ENCODE measurements at places on chromosomes 5 and 9.
A peak's percentile ranks its signal among the peaks of the same experiment; 100 is the strongest.

DNA sequence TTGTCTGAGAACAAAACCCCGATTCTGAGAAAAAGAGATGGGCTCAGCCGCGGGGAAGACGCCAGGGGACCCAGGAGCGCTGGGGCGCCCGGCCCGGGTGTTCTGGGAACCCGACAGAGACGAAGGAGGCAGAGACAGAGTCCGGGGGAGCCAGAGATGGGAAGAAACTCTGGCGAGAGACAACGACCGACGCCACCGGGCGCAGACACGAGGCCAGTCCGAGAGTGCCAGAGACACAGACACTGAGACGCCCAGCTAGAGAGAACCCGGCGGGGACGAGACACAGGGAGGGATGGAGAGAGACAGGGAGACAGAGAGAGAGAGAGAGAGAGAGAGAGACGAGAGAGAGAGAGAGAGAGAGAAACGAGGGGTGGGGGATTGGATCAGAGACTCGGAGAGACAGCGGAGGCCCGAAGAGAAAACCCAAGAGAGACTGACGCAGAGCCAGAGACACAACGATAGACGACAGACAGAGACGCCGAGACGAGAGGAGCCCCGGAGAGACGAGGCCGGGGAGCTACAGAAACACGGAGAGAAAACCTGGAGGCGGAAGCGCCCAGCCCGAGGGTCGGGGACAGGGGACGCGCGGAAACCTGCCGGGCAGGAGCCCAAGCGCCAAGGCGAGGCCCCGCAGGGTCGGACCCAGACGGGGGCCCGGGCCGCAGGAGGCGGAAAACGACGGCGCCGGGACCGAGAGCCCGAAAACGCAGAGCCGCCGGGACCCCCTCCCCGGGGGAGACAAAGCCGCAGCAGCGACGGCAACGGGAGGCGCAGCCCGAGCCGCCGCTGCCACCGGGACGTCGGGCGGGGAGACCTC is 3.3 kb downstream of the NR5A1 start:
- no peak for DNase-seq

GRCh38 chr5:143106174-143106573 is 297.3 kb downstream of the NR3C1 start:
- peak; percentile 19 for DNase-seq

GRCh38 chr5:10319202-10319851 is 11.6 kb upstream of the CMBL start:
- DNase-seq, result no peak

GRCh38 chr9:105861972-105862371 is 167.6 kb downstream of the TMEM38B start:
- no peak for DNase-seq

DNA sequence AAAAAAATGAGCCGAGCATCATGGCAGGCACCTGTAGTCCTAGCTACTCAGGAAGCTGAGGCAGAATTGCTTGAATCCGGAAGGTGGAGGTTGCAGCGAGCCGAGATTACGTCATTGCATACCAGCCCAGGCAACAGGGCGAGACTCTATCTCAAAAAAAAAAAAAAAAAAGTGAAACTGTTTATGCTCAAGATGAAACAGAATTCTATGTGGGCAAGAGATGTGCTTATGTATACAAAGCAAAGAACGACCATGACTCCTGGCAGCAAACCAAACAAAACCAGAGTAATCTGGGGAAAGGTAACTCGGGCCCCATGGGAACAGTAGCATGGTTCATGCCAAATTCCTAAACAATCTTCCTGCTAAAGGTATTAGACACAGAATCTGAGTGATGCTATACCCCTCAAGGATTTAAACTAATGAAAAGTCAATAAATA is 32.6 kb upstream of the PLAC8L1 start:
- DNase-seq, result no peak

GRCh38 chr5:148179234-148179824 is 11.0 kb downstream of the SPINK14 start:
- DNase-seq, result peak; percentile 2

- DNase-seq, result peak; percentile 56
Measured at GRCh38 chr9:35071814-35072460, 488 bp downstream of the VCP start.

DNA sequence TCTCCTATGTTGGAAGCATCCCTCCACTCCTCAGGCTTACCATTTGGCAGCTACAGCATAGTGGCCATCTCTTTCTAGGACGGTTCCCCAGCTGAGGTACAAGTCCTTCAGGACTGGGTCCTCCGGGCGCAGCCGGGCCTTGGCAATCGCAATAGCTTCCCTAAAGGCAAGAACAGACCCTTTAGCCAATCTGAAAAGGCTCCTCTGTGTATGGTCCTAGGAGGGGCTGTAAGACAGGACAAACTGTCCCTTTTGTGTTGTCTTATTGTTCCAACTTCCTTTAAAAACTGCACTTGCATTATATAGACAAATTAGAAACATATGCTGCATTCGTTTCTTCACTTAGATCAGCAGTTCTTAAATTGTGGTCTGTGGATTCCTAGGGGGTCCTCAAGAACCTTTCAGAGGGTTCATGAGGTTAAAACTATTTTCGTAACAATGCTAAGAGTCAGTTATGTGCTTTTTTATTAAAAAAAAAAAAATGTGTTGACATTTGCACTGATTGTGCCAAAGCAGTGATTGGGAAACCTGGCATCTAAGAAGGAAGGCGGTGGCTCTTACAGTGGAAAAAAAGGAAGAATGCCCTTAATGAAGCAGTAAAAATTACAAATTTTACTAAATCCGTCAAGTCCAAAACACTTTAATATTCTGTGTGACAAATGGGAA is 38.7 kb downstream of the GEMIN5 start:
- no peak for DNase-seq

DNA sequence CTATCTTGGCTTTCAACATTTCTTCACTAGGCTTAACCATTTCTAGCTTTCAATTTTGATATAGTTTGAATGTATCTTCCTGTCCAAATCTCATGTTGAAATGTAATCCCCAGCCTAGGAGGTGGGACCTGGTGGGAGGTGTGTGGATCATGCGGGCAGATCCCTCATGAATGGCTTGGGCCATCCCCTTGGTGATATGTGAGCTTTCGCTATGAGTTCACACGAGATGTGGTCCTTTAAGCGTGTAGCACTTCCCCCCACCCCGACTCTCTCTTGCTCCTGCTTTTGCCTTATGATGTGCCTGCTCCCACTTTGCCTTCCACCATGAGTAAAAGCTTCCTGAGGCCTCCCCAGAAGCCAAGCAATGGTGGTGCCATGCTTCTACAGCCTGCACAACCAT is 40.6 kb downstream of the PHAX start:
- DNase-seq, result no peak

DNA sequence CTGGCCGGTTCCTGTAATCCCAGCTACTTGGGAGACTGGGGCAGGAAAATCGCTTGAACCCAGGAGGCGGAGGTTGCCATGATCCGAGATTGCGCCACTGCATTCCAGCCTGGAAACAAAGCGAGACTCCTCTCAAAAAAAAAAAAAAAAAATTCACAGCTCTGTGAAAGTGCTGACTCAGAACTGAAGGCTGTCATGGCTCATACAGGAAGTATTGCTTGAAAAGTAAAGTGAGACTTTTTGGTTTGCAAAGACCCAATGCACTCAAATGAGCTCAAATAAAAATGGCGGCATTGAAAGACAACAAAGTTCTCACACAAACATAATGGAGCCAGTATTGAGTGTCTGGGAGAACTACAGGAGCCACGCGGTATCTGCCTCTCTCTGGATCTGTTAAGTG is 202.1 kb downstream of the FBXL7 start:
- DNase-seq, result no peak

DNA sequence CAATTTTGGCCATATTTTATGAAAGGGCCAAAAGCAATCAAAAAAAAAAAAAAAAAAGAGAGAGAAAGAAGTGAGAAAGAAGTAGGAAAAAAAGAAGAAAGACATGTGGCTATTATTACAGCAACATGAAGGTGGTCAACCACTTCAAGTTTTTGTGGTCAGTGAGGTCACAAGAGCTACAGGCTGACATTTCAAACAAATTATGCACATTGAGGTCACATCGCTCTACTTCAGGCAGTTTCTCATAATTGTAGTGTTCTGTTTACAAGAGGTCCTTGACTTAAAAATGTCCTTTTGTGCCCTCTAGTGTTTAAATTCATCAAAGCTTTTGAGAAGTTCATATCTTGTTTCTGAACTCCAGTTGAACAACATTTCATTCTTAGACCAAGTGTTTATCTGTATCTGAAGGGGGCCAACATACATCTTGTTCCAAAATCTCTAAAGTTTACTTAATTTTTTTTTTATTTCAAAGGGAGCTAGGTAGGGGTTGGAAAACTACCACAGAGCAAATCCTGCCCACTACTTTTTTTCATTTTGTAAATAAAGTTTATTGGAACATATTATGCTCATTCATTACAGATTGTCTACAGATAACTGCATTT is 513.1 kb downstream of the PDE4D start:
- peak; percentile 34 for DNase-seq

- DNase-seq, result no peak
Measured at GRCh38 chr9:83403527-83404238, 134.5 kb downstream of the FRMD3 start.

GRCh38 chr5:14145435-14146334 is 2.5 kb downstream of the TRIO start:
- DNase-seq, result no peak

DNA sequence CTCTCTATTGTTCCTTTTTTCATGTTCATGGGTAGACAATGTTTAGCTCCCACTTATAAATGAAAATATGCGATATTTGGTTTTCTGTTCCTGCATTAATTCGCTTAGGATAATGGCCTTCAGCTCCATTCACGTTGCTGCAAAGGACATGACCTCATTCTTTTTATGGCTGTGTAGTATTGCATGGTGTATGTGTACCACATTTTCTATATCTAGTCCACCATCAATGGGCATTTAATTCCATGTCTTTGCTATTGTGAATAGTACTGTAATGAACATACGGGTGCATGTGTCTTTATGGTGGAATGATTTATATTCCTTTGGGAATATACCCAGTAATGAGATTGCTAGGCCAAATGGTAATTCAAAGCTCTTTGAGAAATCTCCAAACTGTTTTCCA is 392.0 kb downstream of the EFNA5 start:
- DNase-seq, result no peak

DNA sequence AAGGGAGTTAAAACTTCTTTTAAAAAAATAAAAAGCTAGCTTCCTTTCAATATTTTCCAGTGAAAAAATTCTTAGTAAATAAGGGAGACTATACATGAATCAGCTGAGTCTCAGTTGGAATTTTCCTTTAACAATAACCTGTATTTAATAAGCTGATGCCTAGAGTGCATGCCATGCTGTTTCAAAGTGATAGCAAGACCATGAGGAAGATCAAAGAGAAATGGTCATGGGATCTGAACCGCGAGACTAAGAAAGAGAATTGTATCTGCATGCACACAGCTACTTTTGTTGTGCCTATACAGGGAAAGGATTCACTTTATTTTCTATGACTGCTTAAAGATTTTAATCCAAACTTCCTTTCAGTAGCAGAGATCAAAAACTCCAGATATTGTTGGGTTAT is 2217.0 kb downstream of the MAT2B start:
- peak; percentile 59 for DNase-seq

DNA sequence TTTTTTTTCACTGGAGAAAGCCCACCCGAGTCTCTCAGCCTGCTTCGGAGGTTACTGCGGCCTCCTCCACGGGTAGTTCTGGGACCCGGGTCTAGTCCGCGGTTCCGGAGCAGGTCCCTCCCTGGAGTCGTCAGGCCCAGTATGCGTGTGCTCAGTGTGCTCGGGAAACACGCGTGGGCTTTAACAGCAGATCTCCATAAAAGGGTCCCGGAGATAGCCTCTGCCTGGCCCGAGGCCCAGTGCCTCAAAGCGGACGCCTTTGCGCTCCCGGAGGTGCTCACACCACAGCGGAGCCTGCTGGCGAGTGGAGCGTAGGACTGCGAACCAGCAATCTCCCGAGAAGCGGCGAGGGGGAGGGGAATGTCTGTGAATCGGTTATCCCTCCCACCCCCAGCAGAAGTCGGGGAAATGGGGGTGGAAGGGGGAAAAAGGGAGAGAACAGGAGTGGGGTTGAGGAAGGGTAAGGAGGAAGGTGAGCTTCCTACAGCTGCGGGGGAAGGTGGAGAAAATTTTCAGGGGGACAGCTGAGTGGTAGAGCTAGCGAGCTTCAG is 28.7 kb downstream of the CDKN2A start:
- DNase-seq, result no peak

GRCh38 chr9:93612796-93613154 is 36.4 kb downstream of the PHF2 start:
- no peak for DNase-seq

DNA sequence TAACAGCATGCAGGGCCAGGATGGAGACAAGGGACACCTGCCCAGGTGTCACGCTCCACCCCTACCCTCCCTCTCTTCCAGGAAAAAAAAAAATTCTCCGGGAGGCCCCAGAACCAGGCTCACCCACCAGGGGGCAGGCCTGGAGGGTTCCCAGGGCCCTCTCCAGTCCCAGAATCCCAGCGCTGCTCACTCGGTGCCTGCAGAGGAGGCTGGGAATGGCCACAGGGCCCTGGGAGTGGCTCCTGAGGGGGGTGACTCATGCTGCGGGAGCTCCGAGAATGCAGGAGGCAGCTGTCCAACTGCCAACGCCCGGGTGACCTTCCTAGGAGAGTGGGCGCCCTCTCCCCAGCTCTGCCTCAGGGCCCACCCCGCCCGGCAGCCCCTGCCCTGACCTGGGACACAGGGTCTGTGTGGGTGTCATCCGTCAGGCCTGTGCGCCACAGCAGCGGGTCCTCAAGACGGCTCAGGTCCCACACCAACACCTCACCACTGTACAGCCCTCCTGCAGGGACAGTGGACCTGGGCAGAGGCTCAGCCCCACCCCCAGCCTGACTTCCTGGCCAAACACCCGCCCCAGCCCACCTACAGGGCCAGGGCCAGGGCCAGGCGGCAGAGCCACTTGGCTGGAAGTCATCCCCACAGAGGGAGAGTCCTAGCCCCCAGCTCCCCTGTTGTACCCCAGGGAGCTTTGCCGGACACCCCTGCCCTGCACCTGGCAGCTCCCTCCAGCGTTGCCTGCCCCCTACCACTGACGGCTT is 21.2 kb downstream of the DYNC2I2 start:
- DNase-seq, result peak; percentile 78

GRCh38 chr5:122967625-122968024 is 68.9 kb downstream of the PPIC start:
- DNase-seq, result no peak

GRCh38 chr5:37918424-37918823 is 78.6 kb upstream of the GDNF start:
- DNase-seq, result no peak

GRCh38 chr9:18492612-18493011 is 18.7 kb downstream of the ADAMTSL1 start:
- no peak for DNase-seq

DNA sequence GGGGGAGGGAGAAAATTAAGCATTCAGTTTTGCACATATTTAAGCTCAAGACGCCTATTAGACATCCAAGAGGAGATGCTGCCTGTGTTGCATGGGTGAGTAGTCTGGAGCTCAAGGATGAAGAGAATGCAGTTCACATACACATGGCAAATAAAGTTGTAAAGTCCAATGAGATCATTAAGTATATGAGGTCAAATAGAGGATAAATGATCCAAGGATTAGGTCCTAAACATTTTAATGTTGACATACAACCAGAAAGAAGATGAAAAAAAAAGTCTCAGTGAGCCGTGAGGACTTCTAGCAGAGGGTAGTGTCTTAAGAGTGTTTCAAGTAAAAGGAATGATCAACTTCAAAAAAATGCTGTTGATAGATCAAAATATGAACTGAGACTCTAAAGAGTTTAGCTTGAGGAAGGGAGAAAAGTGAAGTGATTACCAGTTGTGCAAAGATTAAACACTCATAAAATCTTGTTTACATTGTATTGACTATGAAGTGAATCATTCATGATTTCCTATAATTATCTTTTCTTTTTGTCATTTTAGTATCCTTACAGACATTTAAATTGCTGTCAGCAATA is 251.8 kb downstream of the ZNF608 start:
- no peak for DNase-seq

GRCh38 chr9:108035487-108035886 is 545.9 kb upstream of the KLF4 start:
- no peak for DNase-seq

GRCh38 chr5:111928511-111928910 is 171.5 kb upstream of the NREP start:
- DNase-seq, result no peak
